ENCODE measurements at places on chromosomes 5 and 9.

- no peak for DNase-seq
Measured at GRCh38 chr5:124235576-124235975, 510.9 kb downstream of the ZNF608 start.

DNA sequence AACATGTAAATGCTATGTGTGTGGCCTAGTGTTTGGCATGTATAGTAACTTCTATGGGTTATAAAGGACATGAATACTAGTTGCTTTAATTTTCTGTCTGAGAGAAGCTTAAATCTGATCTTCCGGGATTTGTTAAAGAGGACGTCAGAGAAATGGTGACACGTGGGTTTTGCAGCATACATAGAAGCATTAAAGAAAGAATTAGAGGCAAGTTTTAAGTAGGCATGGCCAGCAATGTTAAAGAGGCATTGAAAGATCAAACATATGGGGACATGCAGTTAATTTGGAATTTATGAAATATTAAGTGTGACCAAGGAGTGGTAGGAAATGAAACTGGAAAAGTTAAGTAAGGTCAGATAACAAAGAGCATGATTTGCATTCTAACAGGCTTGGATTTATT is 311.4 kb upstream of the RIOK2 start:
- DNase-seq = no peak

- DNase-seq = no peak
Measured at GRCh38 chr5:54794135-54794975, 191.0 kb downstream of the ESM1 start.

DNA sequence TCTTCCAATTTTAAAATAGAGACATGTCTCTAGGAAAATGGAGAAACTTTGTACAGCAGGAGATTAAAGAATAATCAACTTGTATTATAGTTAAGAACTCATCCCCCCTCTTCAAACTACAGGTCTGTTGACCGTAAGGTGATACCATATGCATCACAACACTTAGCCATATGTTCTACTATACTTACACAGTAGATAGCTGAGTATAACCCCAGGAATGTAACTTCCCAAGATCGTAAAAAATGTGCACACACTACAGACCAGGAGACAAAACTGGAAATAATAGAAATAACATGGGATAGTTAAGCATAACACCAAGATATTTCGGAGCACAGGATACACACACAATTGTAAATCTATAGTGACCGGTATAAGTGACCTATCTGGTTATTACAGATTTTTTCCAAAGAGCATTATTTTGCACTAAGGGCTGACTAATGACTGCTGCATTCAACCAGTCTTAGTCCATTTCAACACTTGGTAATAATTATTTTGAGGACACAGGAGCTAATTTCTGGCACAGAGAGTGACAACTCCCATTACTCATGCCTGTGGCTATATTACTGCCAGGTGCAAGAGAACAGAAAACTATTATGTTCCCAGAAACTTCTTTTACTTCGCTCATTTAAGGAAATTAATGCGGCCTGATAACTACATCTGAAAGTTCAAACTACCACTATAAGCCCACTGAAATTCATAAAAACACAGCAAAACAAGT is 15.4 kb upstream of the ZNF622 start:
- no peak for DNase-seq

- no peak for DNase-seq
Measured at GRCh38 chr5:81972492-81972783, 615 bp downstream of the ATG10 start.

GRCh38 chr5:164301136-164301535 is 795.7 kb downstream of the MAT2B start:
- DNase-seq = no peak
